Activated CD4-positive, alpha-beta T cell treated with anti-CD3 and anti-CD28 coated beads, Interleukin-2, amount 50 U/mL, for 4 hours (primary cell): ENCODE measurements at places on chromosomes 4 and X.

DNA sequence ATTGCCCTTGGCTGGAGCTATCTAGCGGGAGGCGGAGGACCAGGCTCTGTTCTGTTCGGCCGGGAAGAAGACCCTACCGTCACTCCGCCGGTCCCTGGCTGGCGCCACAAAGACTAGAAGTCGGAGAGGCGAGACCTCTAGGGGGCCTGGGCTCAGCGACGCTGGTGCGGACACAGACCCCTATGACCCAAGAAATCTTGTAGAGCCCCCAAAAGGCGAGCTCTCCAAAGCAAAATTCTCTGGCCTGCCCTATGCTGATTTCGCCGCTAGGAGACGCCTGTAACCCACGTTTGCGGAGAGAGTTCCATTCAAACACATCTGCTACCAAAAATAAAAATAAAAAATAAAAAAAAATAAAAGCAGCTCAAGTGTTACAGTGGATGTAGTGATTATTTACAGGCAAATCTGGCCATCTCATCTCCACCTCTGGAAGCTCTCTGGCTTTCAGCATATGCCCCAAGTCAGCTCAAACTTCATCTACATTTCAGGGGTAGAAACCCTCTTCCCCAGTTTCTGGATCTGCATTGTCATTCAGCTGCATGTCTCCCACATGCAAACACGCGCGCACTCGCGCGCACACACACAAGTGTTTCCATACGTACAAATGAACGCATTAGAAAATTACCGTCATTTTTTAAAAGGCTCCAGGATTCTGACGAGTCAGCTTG is 2.4 kb upstream of the PCDH10 start:
- no peak for DNase-seq

DNA sequence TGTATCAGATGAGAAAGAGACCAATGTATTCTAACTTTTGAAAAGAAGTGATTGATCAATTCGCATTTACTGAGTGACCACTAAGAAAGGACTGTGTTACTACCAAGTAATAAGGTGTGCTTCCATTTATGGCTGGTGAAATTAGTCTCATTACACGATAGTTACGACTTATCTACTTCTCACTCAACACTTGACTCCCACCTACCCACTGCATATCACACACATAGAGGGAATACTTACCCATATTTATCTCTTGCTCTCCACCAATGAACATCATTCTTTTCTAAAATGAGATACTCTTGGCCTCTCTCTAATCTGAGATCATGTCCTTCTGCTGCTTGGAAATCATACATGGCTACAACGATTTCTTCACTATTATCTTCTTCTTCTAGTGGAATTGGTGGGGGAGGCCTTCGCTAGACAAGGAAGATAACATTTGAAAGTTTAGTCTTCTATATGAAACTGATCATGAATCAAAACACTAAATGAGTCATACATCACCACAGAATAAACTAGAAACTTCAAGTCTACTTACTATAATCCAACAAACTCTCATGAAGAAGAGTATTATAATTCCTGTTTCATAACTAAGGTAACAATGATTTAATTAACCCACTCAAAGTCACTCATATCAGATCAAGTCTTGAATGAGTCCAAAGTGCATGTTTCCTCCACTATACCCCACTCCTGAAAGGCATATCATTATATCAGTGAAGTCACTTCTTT is 33.7 kb upstream of the TXK start:
- no peak for DNase-seq

DNA sequence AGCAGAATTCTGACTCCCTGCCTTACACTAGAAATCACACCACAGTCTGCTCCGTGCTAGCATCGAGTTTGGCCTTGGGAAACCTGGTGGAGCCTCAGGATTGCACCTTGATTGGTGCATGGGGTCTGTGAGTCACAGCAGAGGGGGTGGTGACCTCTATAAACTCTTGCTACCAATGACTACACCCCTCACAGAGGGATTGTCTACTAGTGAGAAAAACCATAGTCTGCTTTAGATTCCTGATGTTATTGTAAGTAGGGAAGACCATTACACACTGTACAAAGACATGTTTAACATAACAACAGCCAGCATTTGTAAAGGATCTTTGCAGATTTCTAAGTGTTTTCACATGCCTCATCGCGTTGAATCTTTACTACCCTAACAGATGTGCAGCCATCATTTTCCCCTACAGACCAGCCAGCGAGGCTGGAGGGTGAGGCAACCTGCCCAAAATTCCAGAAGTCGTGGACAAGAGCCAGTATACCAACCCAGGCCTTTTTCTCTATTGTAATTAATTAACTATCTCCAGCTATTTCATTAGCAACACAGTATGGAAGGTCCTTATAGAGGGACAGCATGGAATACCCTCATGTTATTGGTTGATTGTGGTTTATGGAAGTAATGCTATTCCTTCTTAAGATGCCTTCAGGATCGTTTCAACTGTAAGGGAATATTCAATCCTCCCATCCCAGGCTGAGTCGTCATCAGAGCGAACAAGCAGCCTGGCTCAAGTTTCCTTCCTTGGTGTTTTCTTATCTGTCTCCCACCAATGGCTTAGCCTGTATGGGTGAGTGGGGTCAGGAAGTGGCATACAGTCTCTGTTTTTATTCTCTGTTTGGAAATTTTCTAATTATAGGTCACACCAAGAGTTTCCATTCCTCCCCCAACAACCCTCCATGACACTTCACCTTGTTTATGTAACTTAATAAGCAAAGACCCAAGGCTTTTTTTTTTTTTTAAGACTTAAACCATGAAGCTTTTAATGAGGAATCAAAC is 55.9 kb upstream of the KDR start:
- DNase-seq = no peak

- peak; percentile 87 for DNase-seq
These were observed at the start of gene SEC24B for GRCh38 chr4:109433205-109434006. SEC24B (plus strand) TSS chr4:109433815; CDS start chr4:109433870, 55 bp downstream.

- no peak for DNase-seq
These were observed 1076.2 kb downstream of the C4orf33 start for GRCh38 chr4:130172156-130172555.

DNA sequence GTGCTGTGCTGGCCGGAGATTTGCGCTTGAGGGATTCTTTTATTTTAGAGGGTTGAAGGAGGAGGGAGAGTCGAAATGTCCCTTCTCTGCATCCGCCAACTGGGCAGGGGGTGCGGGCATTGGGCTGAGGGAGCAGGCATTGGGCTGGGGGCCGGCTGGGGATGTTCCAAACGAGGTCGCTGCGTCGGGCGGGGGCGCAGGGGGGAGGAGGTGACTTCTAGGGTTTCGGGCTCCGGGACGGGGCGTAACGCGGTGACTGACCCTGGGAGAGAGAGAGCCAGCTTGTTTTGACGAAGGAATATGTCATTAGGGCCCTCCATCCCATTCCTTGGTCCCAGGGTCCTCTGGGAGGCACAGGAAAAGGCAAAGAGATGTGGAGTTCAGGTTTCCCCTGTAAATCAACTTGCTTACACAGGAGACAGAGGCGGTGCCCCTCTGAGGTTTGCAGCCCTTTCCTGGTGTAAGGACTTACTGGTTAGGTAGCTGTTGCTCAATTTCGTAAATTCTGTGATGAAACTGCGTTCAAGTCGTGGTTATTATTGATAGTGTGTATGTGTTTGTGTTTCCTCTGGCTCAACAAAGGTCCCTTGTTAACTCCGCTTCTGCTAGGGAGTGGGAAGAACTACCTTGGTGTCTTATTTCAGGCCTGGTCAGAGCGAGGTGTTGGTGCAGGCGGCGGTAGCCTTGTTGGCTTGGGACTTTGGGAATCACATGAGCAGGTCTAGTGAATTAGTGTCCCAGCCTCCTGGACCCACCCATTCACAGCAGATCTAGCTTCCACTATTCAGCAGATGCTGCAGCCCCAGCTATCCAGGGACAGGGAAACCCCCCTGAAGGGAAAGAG is 716 bp downstream of the FHIP1A start:
- peak; percentile 4 for DNase-seq

DNA sequence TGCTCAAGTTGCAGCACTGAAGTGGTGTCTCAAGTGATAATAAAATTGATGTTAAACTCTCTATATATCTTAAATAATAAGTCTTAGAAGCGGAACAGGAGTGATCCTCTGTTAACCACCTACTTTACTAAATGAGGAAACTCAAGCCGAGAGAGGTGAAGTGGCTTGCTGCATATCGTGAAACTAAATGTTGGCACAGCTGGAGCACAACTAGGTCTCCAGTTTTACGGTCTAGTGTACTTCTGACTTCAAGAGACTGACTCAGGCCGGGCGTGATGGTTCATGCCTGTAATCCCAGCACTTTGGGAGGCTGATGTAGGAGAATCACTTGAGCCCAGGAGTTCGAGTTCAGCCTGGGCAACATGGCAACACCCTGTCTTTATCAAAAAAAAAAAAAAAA is 35.5 kb upstream of the PLS3 start:
- no peak for DNase-seq

GRCh38 chr4:3256230-3257102 is 7.5 kb downstream of the MSANTD1 start:
- DNase-seq = no peak

DNA sequence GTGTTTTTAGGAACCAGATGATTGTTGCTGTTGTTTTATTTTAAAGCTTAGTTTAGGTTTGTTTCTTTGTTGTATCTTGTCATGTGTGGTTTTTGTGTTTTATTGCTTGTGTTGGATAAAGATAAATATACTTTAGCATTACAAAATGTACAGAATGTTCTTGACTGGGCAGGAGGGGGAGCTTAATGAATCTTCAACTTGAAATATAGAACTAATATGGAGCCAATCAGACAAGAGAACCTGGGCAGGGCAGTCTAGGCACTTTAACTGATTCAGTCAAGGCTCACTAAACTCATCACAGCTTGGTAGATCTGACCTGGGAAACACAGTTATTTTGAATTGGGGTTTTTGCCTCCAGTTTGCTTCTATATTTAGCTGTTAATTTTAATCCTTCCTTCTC is 304.2 kb downstream of the ARHGAP24 start:
- DNase-seq = no peak

GRCh38 chrX:8049827-8050226 is 121.2 kb downstream of the VCX2 start:
- DNase-seq = no peak

- no peak for DNase-seq
These were observed 11.4 kb upstream of the FGF2 start for GRCh38 chr4:122815248-122815647.

DNA sequence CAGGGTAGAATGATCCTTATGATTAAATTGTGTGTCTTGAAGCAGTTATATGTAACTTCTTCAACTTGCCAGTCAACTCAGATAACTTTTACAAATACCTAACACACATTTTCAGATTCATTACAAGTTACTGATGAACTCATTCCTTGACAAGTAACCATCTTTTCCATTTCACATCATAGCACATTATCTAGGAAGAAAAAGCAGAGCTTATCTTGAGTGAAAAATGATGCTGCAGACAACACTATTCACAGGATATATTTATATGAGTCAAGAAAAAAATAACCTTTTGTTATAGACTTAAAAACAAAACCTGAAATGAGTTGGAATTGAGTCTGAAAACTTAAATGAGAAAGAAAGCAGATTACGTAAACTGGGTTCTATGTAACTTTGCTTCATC is 68.9 kb downstream of the LEF1 start:
- no peak for DNase-seq

- DNase-seq = no peak
These were observed 415.2 kb upstream of the NR3C2 start for GRCh38 chr4:148857239-148857972.

DNA sequence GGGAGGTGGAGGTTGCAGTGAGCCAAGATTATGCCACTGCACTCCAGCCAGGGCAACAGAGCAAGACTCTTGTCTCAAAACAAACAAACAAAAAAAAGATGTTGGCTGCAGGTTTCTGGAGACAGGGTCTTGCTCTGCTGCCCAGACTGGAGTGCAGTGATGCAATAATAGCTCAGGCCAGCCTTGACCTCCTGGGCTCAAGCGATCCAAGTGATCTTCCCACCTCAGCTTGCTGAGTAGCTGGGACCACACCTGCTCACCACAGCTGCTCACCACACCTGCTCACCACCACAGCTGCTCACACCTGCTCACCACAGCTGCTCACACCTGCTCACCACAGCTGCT is 29.9 kb upstream of the CPLX1 start:
- no peak for DNase-seq

- no peak for DNase-seq
These were observed 98.2 kb downstream of the MAPK10 start for GRCh38 chr4:86261636-86262035.

GRCh38 chrX:447052-447451 is 60.3 kb upstream of the PPP2R3B start:
- no peak for DNase-seq

GRCh38 chrX:114344756-114345349 is 239.0 kb upstream of the HTR2C start:
- DNase-seq = no peak

- DNase-seq = peak; percentile 33
These were observed 26.1 kb upstream of the PRDM8 start for GRCh38 chr4:80171251-80171650.

GRCh38 chrX:111447298-111447697 is 35.3 kb upstream of the DCX start:
- no peak for DNase-seq

DNA sequence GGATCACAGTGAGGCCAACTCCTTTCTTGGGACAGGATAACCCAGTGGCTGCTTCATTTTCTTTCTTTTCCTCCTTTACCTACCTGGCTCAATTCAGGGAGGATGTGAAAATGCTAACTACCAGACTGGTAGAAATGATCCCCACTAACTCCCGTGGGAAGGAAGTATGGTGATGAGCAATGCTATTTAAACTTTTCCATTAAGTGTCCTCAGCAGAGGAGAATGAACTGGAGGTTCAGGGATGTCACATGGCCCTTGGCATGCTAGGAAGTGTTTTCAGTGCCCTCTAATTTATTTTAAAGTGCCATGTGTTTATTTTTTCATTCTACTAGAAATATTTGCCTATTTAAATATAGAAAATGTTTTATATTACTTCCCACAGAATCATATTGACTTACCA is 363.9 kb downstream of the PPP3CA start:
- no peak for DNase-seq

GRCh38 chr4:109873791-109874514 is 26.0 kb downstream of the LRIT3 start:
- DNase-seq = no peak

GRCh38 chrX:130593911-130594310 is 192.1 kb downstream of the RBMX2 start:
- DNase-seq = no peak

DNA sequence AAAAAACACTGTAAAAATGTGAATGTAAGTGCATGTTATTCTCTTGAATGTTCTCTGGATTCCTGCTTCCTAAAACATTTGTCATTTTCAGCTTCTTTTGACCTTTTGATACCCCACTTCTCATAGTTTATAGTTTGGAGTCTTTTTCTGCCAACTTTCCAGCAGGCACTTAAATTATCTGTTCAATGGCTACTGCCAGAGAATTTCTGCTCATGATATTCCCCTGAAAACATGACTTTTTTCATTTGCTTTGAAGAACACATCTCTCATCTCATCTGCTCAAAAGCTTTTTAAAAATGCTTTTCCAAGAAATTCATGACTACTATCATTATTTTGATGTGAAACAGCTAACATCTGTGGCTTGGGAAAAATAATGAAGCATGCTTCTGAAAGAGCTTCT is 269.7 kb upstream of the PCDH7 start:
- no peak for DNase-seq

DNA sequence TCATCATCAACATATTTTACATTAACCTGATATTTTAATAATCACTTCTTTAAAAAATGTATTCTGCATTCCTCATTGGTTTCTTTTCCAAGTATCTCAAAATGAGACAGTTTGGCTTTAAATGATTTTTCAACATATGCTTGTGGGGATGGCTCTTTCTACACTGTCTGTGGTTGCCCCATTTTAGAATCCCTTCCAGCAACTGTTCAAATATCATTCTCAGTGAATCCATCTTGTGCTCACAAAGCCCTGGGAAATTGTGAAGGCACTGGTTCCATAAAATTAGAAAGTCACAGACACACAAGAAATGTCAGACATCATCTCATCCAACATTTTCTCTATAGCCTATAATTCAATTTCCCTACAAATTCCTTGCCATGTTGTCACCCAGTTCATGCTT is 103.5 kb downstream of the LNX1 start:
- DNase-seq = no peak
